NB4 (cell line): ENCODE measurements at places on chromosomes 2 and 18.

- DNase-seq, result no peak
Observed at GRCh38 chr2:127388423-127389164, 819 bp upstream of the MAP3K2 start.

DNA sequence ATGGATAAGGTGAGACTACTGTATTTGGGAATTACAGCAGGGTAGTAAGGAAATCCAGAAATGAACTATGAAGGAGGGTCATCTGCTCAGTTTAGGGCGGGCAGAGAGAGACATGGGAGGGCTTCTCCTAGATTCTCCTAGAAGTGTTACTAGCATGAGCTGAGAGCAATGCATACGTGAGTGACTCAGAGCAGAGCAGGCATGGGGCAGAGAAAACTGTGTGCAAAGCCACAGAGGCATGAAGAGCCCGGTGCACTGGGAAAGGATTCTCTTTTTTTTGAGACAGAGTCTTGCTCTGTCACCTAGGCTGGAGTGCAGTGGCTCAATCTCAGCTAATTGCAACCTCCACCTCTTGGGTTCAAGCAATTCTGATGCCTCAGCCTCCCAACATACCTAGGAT lies 116.2 kb downstream of the SOCS6 start:
- no peak for DNase-seq

GRCh38 chr2:2164326-2164917 lies 166.7 kb downstream of the MYT1L start:
- DNase-seq, result no peak

DNA sequence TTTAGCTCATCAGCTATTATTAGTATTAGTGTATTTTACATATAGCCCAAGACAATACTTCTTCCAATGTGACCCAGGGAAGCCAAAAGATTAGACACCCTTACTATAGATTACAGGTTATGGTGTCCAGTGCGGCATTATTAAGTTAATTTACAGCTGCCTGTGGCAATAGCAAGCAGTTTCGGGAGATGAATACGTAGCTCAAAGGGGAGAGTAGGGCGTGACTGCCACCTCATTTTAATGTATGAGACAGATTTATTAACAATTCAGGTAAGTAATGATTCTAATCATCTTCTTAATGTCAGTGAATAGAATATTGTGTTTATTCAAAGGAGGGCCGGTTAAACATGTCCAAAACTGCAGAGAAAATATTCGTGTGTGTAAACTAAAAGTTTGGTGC lies 6.8 kb upstream of the DSG3 start:
- DNase-seq, result no peak

DNA sequence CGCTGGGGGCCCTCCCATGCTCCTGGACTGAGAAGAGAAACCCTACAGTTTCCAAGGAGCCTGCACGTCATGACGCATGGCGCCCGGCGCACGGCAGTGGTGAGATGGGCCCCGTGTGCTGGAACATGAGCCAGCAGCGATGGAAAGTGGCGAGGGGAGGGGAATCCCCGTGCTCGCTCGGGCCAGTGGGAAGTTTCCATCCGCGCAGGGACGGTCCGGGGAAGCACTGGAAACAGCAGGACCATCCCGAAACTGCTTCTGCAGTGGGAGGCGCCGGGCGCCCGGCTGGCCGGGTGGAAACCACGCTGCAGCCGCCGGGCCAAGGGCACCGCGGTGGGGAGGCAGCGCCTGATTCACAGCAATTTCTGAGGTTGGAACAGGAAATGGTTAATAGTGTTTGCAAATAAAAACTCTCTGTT lies 4.9 kb upstream of the PDCD1 start:
- peak; percentile 57 for DNase-seq

DNA sequence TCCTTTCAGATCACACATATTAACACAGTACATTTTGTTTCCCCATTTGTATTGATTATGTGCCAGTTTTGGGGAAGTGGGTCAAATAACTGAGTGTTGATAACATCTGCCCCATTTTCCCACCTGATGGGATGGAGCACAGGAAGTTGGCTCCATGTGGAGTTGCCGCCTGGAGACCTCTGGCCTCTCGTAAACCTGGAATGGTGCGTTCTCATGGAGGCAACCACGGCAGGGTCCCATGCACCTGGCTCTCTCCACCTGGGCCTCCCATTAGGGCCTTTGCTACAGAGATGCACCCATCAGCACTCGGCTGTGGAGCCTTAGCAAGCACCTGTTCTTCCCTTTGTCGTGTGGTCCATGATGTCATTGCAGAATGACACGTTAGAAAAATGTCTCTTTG lies 130.6 kb downstream of the MBP start:
- DNase-seq, result no peak

GRCh38 chr2:174717273-174717672 lies 47.0 kb downstream of the CHRNA1 start:
- peak; percentile 73 for DNase-seq

GRCh38 chr2:70728128-70728527 lies 39.9 kb downstream of the ADD2 start:
- DNase-seq, result no peak

GRCh38 chr2:176979981-176980710 lies 232.4 kb upstream of the HNRNPA3 start:
- no peak for DNase-seq

- DNase-seq, result peak; percentile 67
Observed at GRCh38 chr18:2180586-2180985, 390.7 kb downstream of the METTL4 start.

GRCh38 chr2:223587301-223587700 lies 14.9 kb downstream of the SCG2 start:
- no peak for DNase-seq

DNA sequence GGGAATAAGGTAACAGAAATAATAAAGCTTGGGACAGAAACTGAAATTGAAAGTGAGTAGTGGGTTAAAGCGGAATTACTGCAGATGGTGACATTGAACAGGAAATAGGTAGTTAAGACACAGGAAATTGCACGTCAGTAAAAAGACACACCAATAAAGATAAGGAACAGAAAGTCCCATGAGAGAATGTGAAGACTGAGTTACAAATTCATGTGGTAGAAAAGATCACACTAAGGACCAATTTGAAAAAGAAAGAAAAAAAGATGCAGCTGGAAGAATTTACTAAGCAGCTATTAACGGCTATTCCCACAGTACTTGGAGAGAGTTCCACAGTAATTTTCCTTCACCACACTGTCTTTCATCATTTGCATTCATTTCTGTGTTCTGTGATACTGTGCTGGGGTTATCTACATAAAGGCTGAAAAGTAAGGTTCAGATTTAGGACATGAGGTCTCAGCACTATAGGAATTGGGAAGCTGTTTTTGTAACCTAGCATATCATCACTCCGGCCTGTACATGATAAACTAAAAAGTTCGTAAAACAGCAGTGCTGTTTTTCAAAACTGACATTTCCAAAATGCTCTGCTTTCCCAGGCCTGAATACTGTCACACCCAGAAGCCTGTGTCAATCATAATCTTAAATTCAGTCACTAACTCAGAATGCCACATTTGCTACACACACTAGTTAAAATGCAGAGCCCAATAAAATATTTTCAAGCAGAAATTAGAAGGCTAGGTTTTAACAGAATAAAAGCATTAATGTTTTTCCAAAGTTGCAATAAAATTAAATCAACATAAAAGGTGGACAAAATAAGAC lies 42.9 kb downstream of the SRBD1 start:
- DNase-seq, result peak; percentile 95

- no peak for DNase-seq
Observed at GRCh38 chr18:28560331-28560730, 383.4 kb upstream of the CDH2 start.

DNA sequence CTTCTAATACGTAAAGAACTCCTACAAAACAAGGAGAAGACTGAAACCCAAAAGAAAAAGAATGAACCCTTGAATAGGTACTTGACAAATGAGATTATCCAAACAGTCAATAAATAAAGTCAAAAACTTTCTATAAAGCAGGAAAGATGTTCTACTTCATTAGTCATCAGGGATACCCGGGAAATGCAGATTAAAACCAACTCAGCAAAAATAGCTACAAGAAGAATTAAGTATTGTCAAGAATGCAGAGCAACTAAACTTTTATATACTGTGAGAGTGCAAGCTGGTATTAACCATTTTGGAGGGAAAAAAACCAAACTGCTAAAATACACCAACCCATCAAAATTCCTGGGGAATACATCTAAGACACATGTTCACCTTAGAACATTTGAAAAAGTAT lies 10.4 kb downstream of the TXNL1 start:
- no peak for DNase-seq

DNA sequence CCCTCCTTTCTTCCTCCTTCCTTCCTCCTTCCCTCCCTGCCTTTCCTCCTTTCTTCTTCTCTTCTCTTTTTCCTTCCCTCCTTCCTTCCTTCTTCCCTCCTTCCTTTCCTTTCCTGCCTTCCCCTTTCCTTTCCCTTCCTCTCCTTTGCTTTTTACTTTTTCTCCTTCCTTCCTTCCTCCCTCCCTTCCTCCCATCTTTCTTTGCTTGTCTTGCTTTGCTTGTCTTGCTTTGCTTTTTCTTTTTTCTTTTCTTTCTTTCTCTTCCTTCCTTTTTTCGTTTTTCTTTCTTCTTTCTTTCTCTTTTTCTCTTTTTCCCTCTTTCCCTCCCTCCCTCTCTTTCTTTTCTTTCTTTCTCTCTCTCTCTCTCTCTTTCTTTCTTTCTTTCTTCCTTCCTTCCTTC lies 113.0 kb downstream of the NYAP2 start:
- DNase-seq, result no peak

- DNase-seq, result no peak
Observed at GRCh38 chr2:7444626-7445025, 527.4 kb downstream of the RNF144A start.

GRCh38 chr2:237309011-237309410 lies 105.0 kb downstream of the COL6A3 start:
- DNase-seq, result no peak

- DNase-seq, result no peak
Observed at GRCh38 chr2:88209521-88210131, 39.5 kb downstream of the THNSL2 start.

DNA sequence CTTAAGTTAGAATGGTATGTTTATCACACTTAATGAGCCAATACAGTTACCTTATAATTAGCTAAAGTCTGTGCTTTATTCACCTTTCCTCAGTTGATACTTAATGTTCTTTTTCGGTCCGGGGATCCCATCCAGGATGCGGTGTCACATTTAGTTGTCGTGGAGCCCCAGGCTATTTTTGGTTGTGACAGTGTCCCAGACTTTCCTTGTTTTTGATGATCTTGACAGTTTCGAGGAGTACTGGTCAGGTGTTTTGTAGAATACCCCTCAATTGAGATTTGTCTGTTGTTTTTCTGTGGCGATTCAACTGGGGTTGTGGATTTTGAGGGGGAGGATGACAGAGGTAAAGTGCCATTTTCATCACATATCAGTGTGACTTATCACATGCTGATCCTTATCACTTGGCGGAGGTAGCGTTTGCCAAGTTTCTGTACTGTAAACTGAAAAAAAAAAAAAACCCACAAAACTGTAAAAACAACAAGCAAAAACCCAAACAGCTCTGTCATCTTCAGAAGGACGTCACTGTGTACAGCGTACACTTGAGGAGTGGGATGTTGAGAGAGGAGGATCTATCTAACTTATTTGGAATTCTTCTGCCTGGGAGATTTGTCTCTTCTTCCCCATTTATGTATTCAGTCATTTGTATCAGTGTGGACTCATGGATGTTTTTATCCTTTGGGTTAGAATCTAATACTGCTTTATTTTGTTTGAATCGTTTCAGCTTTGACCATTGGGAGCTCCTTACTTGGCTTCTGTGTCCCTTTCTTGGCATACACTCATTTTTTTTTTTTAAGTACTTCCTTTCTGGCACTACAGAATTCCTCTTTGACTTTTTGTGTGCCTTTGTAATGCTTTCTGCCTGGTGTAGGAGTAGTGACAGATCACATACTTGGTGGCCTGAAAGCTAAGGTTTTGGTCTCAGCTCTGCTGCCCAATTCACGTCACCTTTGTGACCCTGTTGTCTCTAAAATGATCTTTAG lies 68.1 kb downstream of the FMNL2 start:
- DNase-seq, result no peak

DNA sequence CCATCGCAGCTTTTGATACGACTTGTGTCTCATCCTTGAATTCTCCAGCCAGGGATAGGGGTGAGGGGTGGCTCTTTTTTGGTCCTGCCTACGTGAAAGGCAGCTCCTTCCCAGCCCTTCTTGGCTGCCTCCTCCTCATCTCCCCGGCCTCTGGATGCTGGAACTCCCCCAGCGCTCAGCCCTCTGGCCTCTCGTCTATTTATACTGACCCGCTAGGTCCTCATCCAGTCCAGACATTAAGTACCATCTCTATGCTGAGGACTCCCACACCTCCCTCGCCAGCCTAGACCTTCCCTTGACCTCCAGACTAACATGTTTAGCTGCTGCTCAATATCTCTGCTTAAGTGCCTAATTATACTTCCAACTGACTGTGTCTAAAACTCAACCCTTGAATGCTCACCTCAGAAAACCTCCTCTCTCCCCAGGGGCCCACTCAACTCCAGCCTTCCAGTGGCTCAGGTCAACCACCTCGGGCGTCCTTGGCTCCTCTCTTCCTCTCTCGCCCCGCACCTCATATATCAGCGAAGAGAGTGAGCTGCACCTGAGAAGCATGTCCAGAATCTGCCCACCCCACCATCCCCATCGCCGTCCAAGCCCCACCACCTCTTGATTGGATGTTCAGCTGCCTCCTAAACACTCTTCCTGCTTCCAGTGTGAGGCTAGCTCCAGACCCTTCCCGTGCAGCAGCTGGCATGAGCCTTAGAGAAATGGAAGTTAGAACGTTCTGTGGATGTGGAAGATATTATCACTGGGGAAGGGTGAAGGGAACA lies 34.8 kb downstream of the TOGARAM2 start:
- DNase-seq, result peak; percentile 21

- DNase-seq, result no peak
Observed at GRCh38 chr18:60024857-60025256, 125.1 kb downstream of the PMAIP1 start.

DNA sequence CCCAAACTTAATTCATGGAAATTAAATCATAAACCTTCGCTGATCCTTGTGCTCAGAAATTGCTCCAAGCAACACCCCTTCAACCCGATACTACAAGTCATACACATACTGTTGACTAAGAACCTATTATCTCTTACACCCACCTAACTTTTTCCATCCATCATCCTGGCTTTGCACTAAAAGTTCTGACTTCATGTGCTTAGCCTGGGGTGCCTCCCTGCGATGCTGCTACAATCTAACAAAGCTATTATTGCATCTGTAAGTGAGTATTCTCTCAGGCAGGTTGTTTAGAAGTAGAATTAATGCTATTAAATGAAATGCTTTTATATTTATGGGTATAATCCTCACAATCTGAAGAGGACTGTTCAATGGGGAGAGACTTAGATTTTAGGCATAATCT lies 619.8 kb downstream of the CCDC85A start:
- no peak for DNase-seq
